A172 (cell line): ENCODE measurements at places on chromosomes 12 and 14.

- DNase-seq, result no peak
These were observed 15.5 kb upstream of the KLC1 start for GRCh38 chr14:103613517-103613916.

GRCh38 chr12:108193917-108194316, 64.8 kb downstream of the WSCD2 start:
- DNase-seq, result no peak

GRCh38 chr14:70114621-70115156, 74.1 kb downstream of the SLC8A3 start:
- DNase-seq, result no peak

DNA sequence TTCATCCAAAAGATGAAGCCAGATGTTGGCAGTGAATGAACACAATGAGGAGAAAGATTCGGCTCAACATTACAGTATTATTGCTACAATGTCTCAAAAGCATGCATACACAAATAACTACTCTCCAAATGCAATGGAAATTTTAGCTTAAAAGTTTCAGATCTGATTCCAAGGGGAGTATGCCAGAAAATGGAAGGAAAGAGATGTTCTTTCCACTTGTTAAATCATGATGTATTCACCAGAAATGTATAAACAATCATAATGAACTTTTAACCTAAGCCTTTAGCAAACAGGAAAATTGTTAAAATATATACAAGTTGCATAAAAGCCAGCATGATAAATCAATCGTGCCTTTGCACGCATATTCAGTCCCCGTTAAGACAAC, 62.1 kb downstream of the SH2B3 start:
- no peak for DNase-seq

GRCh38 chr12:65560286-65560685, 264.0 kb upstream of the HMGA2 start:
- peak; percentile 10 for DNase-seq

GRCh38 chr14:76793956-76794355, 18.7 kb downstream of the ANGEL1 start:
- DNase-seq, result no peak

DNA sequence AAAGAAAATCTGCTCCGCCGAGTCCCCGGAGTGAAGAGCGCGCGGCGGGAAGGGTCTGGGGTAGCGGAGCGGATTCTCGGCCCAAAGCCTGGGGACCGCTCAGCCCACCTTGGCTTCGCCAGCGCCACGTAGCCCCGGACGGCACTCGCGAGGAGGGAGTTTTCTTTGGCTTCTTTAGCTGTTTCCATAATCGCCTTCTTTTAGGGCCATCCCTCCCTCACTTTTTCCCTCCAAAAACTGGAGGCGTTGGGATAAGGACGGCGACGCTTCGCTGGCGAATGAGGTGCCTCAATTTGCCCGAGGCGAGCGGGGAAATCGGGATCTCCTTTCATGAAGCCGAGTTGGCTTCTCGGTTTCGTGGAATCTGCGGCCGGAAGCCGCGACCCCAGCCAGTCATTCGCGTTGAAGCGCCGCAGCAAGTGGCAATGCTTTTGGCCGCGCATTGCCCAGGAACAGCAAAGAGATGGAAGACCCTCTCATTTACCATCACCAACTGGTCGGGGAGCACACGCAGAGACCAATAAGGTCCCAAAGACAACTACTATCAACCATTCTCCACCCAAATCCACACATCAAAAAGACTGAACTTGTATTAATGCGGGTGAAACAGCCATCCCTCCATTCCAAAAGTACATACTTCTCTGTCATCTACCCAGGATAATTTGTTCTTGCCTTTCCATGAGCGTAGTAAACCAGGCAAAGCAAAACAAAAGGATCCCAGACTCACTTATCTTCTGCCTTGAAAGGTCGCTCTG, 8.4 kb upstream of the SIX1 start:
- DNase-seq, result no peak

- no peak for DNase-seq
These were observed 21.2 kb downstream of the TMED10 start for GRCh38 chr14:75155169-75155568.

DNA sequence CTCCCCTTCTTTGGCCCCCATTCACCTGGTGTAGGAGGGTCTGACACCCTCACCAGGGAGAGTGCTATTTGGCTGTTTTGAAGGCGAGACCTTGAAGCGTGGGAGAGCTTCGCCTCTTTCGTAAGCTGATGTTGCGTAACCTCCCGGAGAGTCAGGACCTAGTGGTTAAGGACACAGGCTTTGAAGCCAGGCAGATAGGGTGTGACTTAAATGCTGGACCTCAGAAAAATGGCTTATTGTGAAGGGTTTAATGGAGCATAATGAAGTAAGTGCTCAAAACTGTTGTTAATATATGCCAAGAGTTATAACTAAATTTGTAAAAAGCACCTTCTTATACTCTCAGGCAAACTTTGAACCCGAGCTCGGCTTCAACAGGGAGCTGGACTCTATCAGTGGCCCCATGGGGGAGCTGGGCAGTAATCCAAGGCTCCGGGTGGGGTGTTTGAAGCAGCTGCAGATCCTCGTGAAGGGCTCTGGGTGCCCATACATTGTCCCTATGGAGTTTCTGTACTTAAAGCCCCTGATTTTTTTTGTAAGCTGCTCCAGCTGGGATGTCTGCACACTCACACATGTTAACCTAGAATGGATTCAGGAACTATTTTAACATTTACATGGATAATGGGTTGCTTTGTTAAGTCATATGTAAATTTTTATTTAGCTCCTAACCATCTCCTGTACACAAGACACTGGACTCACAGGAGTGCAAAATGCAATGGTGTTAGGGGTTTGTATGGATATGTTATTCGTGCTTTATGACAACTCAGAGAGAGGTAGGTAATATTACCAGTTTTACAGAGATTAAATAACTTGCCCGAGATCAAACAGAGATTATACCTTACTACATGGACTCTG, 26.0 kb downstream of the PPFIBP1 start:
- peak; percentile 89 for DNase-seq

- no peak for DNase-seq
These were observed 40.0 kb downstream of the BTG1 start for GRCh38 chr12:92105676-92106075.

DNA sequence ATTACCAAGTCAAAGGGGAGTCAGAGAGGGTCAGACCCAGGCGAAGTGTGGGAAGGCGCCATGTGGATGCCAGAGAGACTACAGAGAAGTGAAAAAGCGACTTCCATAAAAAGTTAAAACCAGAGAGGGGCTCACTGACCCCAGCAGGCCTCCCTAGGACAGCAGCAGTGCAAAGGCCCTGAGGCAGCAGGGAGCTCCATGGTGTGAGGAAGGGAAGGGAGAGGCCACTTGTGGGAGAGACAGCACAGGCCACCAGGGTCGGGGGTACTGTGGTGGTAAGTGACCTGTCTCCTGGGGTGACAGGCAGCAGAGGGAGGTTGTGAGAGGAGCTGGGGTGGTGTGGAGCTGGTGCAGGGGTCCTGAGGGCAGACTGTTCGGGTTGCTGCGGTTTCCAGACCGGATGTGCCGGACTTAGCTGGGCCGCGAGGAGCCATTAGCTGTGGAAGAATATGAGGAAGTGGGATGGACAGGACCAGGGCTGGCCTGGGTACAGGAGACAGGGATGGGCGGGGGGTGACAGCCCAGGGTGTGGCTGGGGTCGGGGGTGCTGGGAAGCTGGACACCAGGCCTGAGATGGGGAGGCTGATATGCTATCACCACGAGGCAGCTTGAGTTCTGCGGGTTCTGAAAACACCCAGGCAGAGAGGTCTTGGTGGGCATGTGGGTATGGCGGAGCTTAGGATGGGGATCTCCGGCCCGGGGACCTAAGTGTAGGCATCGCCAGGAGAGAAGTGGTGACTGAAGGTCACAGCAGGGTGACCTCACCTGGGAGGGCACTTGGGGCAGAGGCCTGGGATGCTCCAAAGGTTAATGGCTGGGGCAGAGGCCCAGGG, 22.7 kb downstream of the SETD1B start:
- no peak for DNase-seq

GRCh38 chr14:75259510-75259855, 19.1 kb upstream of the FOS start:
- no peak for DNase-seq

GRCh38 chr12:125070661-125071390, 5.6 kb downstream of the AACS start:
- DNase-seq, result no peak

GRCh38 chr12:64170024-64170423, 52.1 kb downstream of the KICS2 start:
- DNase-seq, result no peak

DNA sequence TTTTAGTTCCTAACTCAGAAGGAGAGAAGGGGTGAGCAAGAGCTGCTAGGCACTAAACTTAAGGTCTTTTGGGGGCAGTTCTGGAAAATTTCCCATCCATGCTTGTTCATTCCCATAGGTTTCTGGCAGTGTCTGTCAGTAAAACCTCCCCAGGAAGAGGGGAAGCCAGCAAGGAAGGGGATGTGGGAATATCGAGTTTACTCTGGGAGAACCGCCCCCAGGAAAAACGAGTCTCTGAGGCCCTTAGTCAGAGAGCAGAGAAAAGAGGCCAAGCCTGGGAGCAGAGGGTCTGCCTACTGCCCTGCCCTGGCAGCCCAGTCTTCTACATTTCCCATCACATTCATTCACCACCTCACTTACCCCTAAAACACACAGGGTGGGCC, 55.9 kb downstream of the TMCC3 start:
- no peak for DNase-seq

DNA sequence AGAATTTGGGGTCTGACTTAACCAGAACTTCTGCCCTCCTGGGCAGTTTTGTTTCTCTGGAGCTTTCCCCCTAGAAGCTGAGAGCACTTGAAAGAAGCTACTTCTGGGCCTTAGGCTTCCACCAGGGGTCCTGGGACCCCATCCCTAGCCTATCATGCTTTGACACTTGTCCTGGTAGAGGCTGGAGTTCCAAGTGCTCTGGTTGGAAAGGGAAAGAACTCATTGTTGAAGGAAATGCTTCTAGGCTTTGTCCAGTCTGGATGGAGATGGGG, 1.4 kb upstream of the COL2A1 start:
- DNase-seq, result no peak

DNA sequence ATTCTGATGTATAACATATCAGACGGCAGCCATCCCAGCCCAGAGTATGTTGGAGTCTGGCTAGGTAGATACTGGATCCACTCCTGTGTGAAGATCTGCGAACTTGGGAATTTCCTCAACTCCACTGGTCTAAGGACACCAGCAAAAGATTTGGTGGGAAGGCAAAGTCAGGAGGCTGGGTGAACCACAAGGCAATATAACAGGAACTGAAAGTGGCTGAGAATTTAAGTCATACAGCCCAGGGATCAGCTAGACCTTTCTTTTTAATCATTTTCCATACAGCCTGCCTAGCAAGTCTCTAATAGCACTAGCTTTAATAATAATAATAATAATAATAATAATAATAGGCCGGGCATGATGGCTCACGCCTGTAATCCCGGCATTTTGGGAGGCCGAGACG, 34.8 kb downstream of the BRAP start:
- no peak for DNase-seq

DNA sequence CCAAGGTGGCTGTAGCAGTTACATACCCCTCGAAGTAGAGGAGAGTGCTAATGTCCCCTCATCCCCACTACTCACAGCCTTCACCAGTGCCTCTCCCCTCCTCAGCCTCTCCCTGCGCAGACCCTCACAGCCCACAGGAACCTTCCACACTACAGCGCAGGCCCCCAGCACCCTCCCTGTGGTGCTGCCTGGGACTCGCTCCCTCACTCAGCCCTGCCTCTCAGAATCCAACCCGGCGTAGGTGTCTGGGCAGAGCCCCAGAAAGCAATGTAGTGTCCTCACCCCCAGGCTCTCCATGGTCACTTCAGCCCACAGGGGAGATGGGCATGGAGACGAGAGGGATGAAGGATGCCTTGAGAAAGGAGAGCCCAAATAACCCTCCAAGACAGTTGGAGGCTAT, 10.9 kb upstream of the ZNF740 start:
- no peak for DNase-seq

- no peak for DNase-seq
These were observed 300.7 kb upstream of the SEL1L start for GRCh38 chr14:81834308-81834707.

- no peak for DNase-seq
These were observed 99.0 kb downstream of the GARIN6 start for GRCh38 chr12:99746538-99746937.

- DNase-seq, result no peak
These were observed 319.2 kb upstream of the DDHD1 start for GRCh38 chr14:53472306-53472705.

DNA sequence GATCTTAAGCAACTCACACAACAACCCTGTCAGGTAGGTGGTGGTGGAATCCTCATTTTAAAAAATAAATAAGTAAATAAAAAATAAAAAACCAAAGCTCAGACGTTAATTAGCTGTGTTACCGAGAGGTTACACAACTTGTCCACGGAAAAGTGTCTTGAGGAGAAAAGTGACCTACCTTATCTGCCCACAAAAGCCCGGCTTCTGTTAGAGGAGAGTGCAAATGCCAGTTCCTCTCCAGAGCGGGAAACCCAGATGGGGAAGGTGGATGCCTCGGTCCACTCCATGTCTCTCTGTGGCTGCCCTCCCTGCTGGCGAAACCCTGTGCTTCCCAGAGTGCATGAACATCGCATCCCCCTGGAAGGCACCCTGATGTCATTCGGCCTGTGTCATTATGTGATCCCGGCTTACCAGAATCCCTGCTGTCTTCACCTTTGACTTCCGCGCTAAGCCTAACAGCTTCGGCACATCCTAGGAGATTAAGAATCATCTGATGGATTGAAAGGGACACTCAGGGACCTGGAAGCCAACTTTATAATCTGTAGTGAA, 6.4 kb downstream of the MLXIP start:
- DNase-seq, result no peak

- DNase-seq, result no peak
These were observed 1.7 kb upstream of the KLRG1 start for GRCh38 chr12:8987685-8988084.

- no peak for DNase-seq
These were observed 1.2 kb upstream of the DCAF11 start for GRCh38 chr14:24113379-24113800.

DNA sequence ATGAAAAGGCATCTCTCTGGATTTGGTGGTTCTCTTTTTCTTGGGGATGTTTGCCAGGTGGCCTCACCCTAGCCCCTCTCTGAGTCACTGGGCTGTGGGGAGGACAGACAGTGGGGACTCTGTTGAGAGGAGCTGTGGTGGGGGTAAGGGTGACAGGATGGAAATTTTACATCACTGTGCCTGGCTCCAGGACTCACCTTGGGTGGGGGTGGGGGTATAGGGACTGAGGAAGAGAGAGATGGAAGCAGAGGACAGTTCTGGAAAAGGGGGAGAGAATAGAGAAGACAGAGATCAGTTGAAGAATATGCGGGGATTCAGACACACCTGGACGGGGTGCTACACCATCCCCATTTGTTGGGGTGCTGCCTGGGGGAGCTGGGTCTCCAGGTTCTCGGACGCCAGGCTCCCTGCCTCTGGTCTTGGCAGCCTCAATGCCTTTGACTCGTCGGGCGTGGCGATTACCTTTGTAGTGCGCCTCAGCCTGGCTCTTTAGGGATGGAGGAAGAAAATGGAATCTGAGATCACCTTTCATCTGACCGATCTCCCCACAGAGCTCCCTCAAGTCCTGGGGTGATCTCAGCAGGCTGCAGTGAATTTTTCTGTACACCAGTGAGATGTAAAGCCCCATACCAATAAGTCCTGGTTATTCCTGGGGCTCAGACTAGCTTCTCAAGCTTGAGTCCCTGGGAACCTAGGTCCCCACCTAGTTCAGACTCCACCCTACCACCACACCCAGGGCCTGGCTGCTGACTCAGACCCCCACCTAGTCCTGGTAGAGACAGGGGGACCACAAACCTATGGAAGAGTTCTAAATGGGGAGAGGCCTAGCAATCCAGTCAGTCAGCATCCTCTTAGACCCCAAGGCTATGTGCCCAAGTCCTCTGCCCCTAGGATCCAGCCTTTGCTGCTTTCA, 9.6 kb upstream of the GPR84 start:
- peak; percentile 60 for DNase-seq

- no peak for DNase-seq
These were observed 348.5 kb upstream of the DDHD1 start for GRCh38 chr14:53501361-53502211.
